ENCODE measurements at places on chromosomes 1 and 21.

DNA sequence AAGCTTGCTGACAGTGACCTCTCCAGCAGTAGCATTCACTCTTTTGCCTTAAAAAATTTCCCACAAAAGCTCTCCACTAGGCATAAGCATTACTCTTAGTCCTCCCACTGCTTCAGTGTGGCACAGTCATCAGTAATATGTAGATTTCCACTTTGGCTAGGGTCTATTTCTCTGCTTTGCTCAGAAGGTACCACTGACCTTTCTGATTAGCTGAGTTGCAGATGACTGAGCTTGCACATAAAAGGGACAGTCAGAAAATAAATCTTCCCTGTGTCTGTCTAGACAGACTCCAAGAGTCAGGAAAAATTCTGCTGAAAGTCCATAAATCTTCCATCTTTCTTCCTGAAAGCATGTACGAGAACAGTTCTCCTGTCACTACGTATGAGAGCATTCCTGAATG, 56.6 kb upstream of the APP start:
- DNase-seq = no peak

- no peak for DNase-seq
These were observed 254.9 kb downstream of the RHOU start for GRCh38 chr1:228989992-228990827.

GRCh38 chr1:186179231-186179630, 195.8 kb downstream of the TPR start:
- DNase-seq = no peak

- DNase-seq = no peak
These were observed 10.5 kb upstream of the SLAMF1 start for GRCh38 chr1:160657250-160657781.

GRCh38 chr1:209648346-209648745, 3.9 kb downstream of the LAMB3 start:
- no peak for DNase-seq

GRCh38 chr1:107748531-107748930, 216.4 kb downstream of the VAV3 start:
- no peak for DNase-seq

- DNase-seq = no peak
These were observed 2.0 kb downstream of the MTX1 start for GRCh38 chr1:155210314-155211104.

- no peak for DNase-seq
These were observed 100.2 kb downstream of the HMCN1 start for GRCh38 chr1:185834371-185834905.

- DNase-seq = no peak
These were observed 61.6 kb downstream of the ADAMTS1 start for GRCh38 chr21:26783466-26784195.

- no peak for DNase-seq
These were observed 72.7 kb upstream of the TINAGL1 start for GRCh38 chr1:31503570-31503969.

- no peak for DNase-seq
These were observed 75.3 kb downstream of the C1orf21 start for GRCh38 chr1:184462155-184462554.

DNA sequence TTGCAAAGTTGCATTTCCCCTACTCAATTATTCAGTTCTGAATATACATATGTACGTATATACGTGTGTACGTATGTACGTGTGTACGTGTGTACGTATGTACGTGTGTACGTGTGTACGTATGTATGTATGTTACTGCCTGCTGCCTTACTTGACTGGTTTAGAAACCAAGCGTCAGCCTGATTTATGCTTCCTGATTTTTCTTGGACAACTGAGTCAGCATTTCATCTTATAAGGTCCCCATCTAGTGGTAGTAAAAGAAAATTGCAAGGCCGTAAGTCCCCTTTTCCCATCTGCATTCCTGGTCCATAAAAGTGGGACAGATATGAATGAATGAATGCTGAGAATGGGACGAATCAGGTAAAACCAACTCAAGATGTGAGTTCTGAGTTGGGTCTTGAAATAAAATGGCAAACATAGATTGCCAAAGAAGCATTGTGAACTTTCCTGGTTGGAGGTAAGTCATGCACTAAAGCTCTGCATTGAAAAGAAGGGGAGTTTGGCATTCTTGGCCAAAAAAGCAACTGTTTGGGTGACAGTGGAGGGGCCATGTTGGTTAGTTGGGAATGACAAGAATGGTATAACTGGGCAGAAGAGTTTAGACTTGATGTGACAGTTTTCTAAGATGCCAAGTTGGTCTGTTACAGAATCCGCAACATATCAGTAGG, 76.4 kb upstream of the DNAH14 start:
- no peak for DNase-seq

DNA sequence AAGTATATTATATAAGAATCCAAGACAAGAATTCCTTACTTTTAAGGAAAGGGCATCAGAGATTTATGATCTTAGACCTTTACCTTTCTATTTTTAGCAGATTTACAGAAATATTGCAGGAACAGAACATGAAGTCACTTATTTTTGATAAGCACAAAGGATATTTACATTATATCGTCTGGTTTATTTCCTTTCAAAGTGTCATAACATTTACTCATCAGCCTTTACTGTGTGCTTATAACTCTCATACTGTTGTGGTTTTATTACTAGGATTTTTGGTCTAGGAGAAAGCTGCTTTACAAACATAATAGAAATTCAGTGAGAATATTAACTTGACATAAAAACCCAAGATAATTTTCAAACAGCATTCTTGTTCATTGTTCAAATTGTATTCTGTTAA, 47.6 kb downstream of the APP start:
- DNase-seq = no peak

DNA sequence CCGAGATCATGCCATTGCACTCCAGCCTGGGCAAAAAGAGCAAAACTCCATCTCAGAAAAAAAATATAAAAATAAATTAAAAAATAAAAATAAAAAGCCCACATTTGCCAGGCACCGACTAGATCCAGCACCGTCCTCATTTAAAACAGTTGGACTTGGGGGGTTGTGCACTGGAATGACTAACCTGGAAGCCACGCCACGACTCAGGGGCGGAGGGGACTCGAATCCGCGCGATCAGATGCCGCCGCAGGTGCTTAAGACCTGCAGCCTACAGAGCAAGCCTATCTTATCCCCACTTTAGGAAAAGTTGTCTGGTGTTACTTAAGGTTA, 38.5 kb downstream of the ZBTB8OS start:
- DNase-seq = no peak

GRCh38 chr21:42200906-42201614, 17.9 kb upstream of the ABCG1 start:
- DNase-seq = no peak
